ENCODE measurements at places on chromosomes 6 and 20. TPM values are rescaled to one million over a fixed set of nuclear protein-coding genes. Genes with fewer than 3 reads are reported as not detected.

Gene SYNDIG1
- 1.8 TPM for total RNA-seq

Gene OPN5
- total RNA-seq, result not detected

Gene ECT2L
- total RNA-seq, result not detected

Gene SOBP
- total RNA-seq, result 1.0 TPM

Gene VWA7
- total RNA-seq, result not detected

Gene WFDC10B
- not detected for total RNA-seq

Gene LHFPL5
- total RNA-seq, result not detected

Gene RPRD1B
- total RNA-seq, result 10.3 TPM

Gene BPI
- total RNA-seq, result 0.13 TPM

Gene MLIP
- total RNA-seq, result not detected

Gene STX11
- total RNA-seq, result 2.6 TPM

All from epithelial cell of alveolus of lung (primary cell).